ENCODE measurements at places on chromosomes 11 and 22.
A peak's percentile ranks its signal among the peaks of the same experiment; 100 is the strongest.

GRCh38 chr22:27654546-27655445, 146.8 kb downstream of the MN1 start:
- peak; percentile 80 for DNase-seq

- DNase-seq: no peak
Observed at GRCh38 chr22:35630387-35630793, 13.3 kb upstream of the MB start.

DNA sequence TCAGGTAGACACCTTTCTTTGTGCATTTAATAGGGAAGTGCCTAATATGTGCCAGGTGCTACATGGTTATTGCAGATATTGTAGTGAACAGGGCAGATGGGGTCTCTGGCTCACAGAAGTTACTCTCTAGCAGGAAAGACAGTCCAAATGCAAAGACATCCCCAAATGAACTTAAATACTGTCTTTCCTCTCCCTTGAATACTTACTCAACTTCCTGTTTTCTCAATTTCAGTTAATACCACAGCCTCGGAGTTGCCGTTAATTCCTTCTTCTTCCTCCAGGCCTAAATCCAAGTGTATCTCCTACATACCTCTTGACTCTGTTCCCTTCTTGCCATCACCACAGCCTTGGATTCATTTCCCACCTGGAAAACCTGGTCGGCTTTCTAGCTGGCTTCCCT, 134.3 kb upstream of the SESN3 start:
- DNase-seq: no peak

DNA sequence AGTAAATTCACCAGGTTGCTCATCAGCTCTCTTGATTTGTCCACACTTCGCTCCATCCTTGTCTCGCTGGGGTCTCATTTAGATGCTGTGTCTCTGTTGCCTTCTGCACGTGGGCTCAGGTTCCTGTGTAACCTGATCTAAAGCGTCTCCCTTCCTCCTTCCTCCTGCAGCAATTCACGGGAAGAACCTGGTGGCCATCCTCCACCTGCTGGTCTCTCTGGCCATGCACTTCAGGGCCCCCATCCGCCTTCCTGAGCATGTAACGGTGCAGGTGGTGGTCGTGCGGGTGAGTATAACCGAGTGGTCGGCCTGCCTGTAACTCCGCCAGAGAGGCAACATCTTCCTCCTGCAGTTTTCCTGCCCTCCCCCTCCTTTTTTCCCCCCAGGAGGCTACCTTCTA, 48.0 kb upstream of the PARVG start:
- DNase-seq: no peak

GRCh38 chr11:128506999-128507611, 80.3 kb downstream of the ETS1 start:
- peak; percentile 79 for DNase-seq

- no peak for DNase-seq
Observed at GRCh38 chr22:41238570-41239442, 1.9 kb downstream of the CHADL start.

- DNase-seq: no peak
Observed at GRCh38 chr11:90220391-90220790, 2.5 kb downstream of the CHORDC1 start.

DNA sequence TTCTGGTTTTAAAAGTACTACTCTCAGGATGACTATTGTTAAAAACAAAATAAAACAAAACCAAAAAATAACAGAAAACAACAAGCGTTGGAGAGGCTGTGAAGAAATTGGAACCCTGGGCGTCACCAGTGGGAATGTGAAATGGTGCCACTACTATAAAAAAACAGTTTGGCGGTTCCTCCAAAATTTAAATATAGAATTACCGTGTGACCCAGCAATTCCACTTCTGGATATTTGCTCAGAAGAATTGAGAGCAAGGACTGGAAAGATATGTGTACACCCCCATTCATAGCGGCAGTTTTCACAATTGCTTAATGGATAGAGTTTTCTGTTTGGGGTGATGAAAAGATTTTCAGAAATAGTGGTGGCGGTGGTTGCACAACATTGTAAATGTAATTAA, 8.6 kb downstream of the APOA4 start:
- no peak for DNase-seq

- no peak for DNase-seq
Observed at GRCh38 chr11:12126344-12127019, 16.1 kb downstream of the MICAL2 start.

GRCh38 chr22:36086170-36086490, 57.5 kb upstream of the RBFOX2 start:
- no peak for DNase-seq

- DNase-seq: no peak
Observed at GRCh38 chr22:49238181-49239141, 589.2 kb downstream of the BRD1 start.

- no peak for DNase-seq
Observed at GRCh38 chr22:49959782-49960158, 802 bp upstream of the PIM3 start.

DNA sequence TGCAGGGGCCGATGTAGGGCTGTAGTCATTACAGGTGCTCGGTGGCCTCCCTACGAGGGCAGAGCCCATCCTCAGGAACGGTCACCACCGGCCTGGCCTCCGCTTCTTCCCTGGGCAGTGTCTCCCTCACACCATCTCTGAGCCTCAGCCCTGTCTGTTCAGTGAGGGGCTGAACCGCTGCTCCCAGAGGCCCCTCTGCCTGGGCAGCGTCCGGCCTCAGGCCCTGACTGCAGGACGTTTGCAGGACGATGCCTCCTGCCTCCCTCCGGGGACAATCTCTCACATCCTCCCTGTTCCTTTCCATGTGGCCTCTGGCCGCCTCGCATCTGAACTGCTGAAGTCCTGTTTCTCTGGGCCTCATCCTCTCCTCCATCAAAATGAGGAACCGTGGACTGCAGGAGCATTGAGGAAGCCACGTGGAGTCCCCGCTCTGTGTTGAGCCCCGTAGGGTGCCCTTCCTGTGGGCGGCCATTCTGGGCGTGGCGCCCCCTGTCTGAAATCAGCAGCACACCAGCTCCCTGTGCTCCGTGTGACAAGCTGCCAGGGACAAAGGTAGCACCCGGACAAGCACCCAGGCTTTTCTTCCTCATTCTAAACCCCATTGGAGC, 933.5 kb downstream of the BRD1 start:
- no peak for DNase-seq

- no peak for DNase-seq
Observed at GRCh38 chr11:132559331-132560036, 972.8 kb downstream of the OPCML start.

GRCh38 chr11:47105974-47106373, 70.7 kb downstream of the ARFGAP2 start:
- no peak for DNase-seq

DNA sequence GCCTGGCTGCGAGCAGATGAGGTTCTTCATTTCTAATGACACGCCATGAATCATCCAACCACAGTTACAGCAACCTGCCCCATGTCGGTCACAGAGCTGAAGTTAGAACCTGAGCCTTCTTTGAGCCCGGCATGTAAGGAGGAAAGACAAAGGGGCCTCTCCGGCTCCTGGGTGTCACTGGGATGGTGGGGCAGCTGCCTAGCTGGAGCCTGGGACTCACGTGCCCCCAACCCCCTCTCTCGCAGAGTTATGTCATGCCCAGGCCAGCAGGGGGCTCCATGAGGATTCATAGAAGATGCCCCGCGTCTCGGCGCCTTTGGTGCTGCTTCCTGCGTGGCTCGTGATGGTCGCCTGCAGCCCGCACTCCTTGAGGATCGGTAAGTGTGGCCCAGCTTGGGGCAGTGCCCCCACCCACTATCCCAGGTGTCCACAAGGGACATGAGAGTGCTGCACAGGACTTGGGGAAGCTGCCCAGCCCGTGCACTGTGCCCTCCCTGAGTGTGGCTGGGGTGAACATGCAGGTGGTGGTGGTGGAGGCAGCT, 148.5 kb downstream of the GRIK4 start:
- no peak for DNase-seq

- DNase-seq: no peak
Observed at GRCh38 chr11:114082767-114083181, 23.3 kb downstream of the ZBTB16 start.

- no peak for DNase-seq
Observed at GRCh38 chr22:46707305-46707704, 30.7 kb downstream of the CERK start.

DNA sequence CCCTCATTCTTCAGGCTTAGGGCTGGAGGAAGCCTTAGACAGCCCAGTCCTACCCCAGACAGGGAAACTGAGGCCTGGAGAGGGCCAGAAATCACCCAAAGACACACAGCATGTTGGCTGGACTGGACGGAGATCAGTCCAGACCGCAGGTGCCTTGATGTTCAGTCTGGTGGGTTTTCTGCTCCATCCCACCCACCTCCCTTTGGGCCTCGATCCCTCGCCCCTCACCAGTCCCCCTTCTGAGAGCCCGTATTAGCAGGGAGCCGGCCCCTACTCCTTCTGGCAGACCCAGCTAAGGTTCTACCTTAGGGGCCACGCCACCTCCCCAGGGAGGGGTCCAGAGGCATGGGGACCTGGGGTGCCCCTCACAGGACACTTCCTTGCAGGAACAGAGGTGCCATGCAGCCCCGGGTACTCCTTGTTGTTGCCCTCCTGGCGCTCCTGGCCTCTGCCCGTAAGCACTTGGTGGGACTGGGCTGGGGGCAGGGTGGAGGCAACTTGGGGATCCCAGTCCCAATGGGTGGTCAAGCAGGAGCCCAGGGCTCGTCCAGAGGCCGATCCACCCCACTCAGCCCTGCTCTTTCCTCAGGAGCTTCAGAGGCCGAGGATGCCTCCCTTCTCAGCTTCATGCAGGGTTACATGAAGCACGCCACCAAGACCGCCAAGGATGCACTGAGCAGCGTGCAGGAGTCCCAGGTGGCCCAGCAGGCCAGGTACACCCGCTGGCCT, 641 bp downstream of the APOC3 start:
- DNase-seq: no peak

GRCh38 chr11:44990665-44991064, 40.0 kb upstream of the TP53I11 start:
- no peak for DNase-seq

DNA sequence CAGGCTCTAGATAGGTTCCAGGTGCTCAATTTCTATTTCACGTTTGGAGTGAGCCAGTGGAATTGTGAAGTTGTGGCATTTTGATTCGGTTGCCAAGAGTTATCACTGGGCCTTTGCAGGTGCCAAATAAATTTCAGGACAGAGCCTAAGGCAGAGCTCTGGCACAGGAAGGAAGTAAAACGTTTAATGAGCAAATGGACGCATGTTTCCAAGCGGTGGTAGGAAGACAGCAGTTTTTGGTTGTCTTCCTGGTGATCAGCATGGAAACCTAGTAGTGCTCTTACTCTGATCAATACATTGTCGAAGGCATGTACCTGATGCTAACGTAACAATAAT, 452 bp downstream of the BIRC3 start:
- no peak for DNase-seq

GRCh38 chr11:114050258-114050927, 9.1 kb upstream of the ZBTB16 start:
- no peak for DNase-seq

GRCh38 chr11:69270941-69271340, 23.0 kb upstream of the MYEOV start:
- no peak for DNase-seq

- no peak for DNase-seq
Observed at GRCh38 chr11:87083029-87083428, 45.3 kb downstream of the TMEM135 start.

GRCh38 chr11:8642196-8642841, 40.1 kb downstream of the TRIM66 start:
- DNase-seq: no peak

DNA sequence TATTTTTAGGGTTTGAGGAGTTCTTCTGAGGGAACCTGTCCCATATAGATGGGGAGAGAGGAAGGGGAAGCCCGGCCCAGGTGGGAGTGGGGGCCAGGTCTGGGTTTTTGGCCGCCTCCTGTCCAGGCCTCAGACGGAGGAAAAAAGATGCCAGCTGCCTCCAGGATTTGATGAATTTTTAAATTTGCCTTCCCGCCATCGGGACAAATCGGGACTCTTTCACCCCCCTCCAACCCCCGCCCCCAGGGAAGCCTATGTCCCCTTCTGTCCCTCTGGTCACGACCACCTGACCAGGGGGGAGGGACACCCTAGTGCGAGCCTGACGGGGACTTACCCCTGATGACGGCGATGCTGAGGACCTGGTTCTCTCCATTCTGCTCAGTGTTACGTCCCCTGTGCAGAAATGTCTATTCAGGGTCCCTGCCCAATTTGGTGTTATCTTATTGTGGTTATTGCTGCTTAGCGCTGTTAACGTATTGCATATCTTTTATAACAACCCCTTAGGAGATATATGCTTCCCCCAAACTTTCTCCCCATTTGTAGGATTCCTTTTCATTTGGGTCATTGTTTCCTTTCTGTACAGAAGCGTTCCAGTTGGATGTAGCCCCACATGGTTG, 115.9 kb upstream of the GRK3 start:
- DNase-seq: no peak

GRCh38 chr22:38221908-38222796, 20.4 kb downstream of the MAFF start:
- no peak for DNase-seq

GRCh38 chr22:28198692-28199091, 279.6 kb upstream of the PITPNB start:
- DNase-seq: no peak

GRCh38 chr11:99522467-99523173, 501.9 kb downstream of the CNTN5 start:
- DNase-seq: no peak

DNA sequence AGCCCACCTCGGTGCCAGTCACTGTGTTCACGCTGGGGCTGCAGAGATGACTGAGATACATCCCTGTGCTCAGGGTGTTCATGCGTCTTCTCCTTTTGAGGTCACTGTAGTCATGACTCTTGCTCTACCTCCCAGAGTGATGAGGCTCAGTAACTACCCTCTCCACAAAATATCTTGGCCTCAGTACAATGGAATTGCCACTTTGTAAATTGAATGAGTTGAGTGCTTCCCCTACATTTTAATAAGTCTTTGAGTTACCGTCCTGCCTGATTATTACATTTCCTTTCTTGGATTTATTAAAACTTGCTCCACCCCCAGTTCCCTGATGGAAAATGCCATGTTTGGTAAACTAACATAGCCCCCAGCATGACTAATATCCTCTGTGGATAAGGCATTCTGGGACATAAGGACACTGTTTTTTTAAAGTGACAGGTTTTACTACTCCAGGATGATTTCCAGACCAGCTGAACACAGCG, 15.9 kb downstream of the PRSS23 start:
- no peak for DNase-seq

DNA sequence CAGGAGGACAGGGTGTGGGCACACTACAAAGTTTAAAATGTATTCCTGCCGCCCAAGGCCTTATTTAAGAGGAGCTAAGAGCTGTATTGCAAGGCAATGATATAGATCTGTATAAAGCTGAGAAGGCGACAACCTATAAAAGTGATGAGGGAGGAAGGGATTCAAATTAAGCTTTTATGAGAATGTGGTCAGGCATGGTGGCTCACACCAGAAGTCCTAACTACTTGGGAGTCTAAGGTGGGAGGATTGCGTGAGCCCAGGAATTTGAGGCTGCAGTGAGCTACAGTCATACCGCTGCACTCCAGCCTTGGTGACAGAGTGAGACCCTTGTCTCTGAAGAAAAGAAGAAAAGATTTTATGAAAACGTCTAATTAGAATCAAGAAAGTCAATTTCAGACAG, 9.7 kb upstream of the GLB1L3 start:
- no peak for DNase-seq
